ENCODE measurements at places on chromosomes 6 and 20.

DNA sequence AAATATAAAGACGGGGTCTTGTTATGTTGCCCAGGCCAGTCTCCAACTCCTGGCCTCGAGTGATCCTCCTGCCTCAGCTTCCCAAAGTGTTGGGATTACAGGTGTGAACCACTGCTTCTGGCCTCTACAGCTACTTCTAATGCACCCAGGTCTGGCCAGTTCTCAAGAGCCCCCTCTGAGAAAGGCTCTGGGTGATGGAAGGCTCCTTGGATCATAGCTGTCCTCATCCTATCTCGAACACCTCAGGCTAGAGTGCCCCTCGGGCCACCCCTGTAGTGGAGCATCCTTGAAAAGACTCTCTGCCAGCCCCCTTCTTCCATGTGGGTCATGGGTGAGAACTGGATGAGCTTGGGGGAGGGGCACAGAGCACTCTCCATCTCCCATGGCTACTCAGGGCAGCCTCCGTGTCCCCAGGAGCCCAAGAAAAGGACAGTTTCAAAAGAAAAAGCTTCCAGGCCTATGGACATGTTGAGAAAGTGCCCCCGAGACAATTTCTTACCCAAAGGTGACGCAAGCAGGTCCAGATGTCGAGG is 714 bp upstream of the MYLK2 start:
- no peak for DNase-seq

DNA sequence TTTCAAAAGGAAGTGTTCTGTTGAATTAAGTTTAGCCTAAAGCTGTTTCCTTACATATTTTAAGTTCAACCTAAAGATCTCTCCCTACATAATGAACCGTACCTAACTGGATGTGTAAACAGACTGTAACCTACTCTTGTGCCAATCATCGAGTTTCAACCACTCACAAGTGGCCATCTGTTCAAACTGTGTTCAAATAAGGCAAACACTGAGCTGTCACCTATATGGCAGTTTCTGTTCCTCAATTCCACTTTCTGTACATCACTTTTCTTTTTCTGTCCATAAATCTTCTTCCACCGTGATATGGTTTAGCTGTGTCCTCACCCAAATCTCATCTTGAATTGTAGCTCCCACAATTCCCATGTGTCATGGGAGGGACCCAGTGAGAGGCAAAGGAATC is 428.6 kb downstream of the HACE1 start:
- DNase-seq: no peak

GRCh38 chr20:34541264-34541901 is 17.1 kb upstream of the MAP1LC3A start:
- no peak for DNase-seq

- no peak for DNase-seq
These were observed 14.1 kb downstream of the AIG1 start for GRCh38 chr6:143074670-143075318.

GRCh38 chr20:45056473-45057173 is 44.3 kb downstream of the KCNS1 start:
- DNase-seq: no peak

- DNase-seq: no peak
These were observed 130.0 kb downstream of the DLL1 start for GRCh38 chr6:170160628-170161611.

- DNase-seq: no peak
These were observed 183.9 kb upstream of the MCHR2 start for GRCh38 chr6:100177956-100178355.

- no peak for DNase-seq
These were observed 624.1 kb upstream of the ADGRB3 start for GRCh38 chr6:68010936-68011335.

- no peak for DNase-seq
These were observed 25.7 kb upstream of the KLHL31 start for GRCh38 chr6:53691252-53691651.

GRCh38 chr6:37611516-37611915 is 86.2 kb downstream of the MDGA1 start:
- no peak for DNase-seq

GRCh38 chr6:38187325-38187724 is 367.8 kb downstream of the ZFAND3 start:
- DNase-seq: no peak

DNA sequence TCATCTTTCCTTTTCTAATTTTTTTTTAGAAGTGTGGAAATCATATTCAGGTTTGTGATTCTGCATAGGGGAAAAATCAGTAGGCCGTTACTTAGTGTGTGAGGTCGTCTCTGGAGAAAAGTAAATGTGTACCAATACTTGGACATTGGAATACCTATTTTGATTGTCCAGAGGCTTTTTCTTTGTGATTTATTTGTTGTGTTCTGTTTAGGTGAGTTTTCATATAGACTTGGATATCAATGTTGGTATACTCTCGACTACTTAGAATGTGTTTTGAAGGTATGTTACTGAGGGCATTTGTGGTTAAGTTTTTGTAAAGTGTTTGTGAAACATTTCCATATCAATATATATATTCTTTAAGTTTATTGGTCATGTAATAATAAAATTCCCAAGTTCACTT is 2.3 kb downstream of the CD2AP start:
- no peak for DNase-seq

- no peak for DNase-seq
These were observed 36.0 kb downstream of the STK35 start for GRCh38 chr20:2137552-2138201.

DNA sequence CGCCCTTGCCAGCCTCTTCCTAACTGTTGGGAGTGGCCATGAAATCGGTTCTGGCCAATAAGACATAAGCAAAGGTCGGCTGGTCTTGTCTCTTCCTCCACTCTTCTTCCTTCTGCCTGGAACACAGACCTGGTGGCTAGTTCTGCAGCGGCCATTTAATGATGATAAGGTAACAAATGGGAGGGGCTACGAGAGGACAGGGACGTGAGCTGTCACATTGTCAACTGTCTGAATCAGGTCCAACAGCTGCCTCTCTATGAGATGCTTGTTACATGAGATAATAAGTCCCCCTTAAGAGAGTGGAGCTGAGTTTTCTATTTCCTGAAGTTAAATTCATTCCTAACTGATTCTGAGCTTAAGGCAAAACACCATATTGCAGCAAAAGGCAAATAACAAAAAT is 12.5 kb upstream of the TMEM242 start:
- DNase-seq: no peak

DNA sequence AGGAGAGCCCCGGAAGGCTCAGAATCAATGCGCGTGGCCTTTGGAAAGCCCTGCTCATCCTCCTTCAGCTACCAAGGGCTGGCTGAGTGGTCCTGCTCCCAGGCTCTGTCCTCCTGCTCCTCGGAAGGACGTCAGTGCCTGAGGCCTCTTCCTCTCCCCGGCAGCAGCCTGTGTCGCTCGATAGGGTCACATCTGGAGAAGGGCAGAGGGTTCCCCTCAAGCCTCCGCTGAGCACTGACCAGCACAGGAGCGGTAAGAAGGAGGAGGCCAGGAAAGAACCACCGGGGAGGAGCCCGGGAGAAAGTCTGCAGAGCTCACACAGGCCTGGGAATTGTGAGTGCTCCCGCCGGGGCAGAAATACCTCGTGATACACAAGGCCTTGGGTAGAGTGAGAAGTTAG is 21.2 kb downstream of the KIF25 start:
- no peak for DNase-seq

DNA sequence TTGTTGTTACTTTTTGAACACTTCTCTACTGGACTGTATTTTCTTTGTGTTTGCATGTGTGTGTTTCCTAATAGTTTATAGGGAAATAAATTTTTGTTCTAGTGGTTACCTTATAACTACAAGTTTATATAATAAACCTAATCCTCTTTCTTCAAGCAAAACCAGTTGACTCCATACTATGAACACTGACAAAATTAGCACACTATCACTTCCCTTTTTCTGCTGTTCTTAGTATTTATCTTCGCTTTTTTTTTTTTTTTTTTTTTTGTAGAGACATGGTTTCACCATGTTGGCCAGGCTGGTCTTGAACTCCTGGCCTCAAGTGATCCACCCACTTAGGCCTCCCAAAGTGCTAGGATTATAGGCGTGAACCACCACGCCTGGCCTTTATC is 25.0 kb upstream of the C6orf62 start:
- no peak for DNase-seq

- no peak for DNase-seq
These were observed 112.0 kb downstream of the LAMP5 start for GRCh38 chr20:9626357-9626756.

DNA sequence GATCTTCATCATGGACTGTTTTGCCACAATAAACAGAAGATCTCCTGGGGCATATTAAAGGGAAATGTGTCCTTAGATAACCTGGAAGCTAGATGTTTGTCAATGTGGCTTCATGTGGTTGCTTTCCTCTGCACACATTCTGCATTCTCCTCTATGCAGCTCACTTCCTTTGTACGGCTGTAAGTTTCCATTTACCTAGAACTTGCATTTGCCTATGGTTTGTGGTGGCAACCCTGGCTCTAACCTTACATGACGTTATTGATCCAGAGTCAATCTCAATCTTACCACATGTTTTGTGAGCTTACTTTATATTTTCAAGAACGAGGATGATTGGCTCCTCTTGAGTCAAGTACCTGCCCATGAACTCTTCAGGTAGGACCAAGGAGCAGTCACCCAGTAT is 863.1 kb downstream of the MAFB start:
- no peak for DNase-seq

DNA sequence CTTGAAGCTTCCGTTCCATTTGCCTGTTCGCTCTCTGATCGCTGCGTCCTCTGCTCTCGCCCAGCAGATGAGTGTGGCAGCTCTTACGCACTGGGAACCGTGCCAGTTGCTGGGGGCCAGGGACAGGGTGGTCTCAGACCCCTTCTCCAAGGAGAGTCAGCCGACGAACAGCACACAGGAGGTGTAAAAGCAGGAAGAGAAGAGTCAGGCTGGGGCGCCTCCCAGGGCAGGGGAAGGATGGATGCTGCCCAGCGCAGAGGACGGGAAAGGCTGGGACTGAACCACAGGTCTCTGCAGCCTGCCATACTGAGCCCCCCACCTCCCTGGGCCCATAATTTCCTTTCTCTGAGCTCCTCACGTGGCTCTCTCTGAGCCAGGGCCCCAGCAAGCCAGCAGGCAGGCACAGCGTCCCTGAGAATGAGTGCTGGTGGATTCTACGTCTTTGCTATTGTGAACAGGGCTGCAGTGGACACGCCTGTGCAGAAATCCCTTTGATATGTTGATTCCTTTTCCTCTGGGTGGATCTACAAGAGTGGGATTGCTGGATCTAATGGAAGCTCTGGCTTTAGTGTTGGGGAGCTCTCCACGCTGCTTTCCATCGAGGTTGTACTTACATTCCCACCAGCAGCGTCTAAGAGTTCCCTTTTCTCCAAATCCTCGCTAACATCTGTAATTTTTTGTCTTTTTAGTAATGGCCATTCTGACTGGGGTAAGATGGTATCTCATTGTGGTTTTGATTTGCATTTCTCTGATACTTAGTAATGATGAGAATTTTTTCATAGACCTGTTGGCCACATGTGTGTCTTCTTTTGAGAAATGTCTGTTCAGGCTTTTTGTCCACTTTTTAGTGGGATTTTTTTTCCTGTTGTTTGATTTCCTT is 104.1 kb downstream of the PSMB1 start:
- no peak for DNase-seq

DNA sequence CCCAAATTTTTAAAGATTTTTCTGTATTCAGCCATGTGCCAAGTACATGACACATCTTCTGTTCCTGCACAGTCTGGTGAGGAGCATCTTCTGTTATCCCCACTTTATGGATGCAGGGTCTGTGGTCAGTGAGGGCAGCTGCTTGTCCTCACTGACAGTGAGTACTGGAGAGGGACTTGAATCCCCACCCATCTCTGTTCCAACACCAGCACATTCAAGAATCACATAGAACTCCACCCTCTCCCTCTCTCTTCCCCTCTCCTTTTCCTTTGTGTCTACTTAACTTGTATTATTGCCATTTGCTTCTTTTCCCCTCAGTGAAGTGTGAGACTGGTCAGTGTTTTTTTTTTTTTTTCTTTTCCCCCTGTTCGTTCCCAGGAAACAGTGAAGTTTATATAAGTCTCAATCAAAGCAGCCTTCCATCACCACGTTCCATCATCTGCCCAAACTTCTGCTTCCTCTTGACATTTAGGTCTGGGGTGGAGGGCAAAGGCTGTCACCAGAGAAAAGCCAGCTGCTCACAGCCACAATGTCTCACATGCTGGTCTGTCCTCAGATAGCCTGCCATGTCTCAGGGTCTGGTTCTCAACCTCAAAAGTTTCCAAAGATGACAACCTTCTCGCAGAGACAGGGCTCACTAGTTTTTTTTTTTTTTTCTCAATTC is 110.0 kb upstream of the SSTR4 start:
- no peak for DNase-seq

DNA sequence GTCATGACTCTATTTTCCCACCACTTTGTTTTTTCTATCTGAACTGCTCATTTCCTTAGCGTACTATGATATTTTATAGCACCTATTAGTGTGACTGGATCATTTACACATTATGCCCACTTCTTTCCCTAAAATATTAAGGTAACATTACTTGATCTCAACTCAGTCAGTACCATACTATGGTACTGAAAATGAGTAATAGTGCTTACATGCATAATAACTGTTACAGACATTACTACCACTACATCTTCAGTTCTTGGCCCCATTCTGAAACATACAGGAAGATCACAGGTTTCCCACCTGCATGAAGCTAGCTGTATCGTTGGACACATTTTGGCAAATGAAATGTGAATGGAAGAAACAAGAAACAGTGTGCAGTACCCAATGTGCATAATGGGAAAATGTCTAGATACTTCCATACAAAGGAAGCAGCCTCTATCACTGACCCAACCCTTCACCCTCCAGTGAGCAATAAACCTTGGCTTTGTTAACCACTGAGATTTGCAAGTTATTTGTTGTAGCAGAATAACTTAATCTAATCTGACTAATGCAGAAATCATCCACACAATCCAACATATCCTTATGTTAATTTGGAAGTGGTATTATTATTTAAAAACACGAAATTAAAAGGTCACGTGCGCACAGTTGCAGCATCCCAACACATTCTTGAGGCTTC is 108.6 kb upstream of the DOK5 start:
- DNase-seq: no peak

GRCh38 chr6:16109659-16110305 is 19.1 kb upstream of the MYLIP start:
- DNase-seq: no peak

DNA sequence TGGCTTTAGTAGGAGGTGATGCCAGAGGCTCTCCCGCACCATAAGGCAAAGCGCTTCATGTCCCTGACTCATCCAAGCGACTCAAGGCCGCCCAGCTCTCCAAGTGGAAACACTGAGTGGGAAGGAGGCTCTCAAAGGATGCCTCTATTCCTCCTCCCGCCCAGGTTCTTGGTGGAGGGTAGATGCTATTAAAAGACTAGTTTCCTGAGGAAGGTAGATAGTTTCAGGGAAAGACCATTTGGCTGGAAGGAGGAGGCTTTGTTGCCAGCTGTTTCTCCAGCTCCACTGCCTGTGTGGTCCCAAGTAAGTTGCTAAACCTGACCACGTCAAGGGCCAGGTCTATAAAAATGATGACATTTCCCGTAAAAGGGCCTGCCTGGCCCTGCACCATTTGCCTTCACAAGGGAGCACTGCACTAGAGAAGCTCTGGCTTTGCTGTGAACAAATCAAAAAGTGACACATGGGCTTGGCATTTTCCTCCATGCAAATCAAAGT is 48.2 kb downstream of the GMDS start:
- DNase-seq: no peak
